ENCODE measurements at places on chromosomes 5 and 9.

- DNase-seq = no peak
Observed at GRCh38 chr9:33430942-33431341, 16.5 kb downstream of the AQP3 start.

GRCh38 chr5:108661024-108661423 lies 86.7 kb upstream of the FER start:
- DNase-seq = no peak

DNA sequence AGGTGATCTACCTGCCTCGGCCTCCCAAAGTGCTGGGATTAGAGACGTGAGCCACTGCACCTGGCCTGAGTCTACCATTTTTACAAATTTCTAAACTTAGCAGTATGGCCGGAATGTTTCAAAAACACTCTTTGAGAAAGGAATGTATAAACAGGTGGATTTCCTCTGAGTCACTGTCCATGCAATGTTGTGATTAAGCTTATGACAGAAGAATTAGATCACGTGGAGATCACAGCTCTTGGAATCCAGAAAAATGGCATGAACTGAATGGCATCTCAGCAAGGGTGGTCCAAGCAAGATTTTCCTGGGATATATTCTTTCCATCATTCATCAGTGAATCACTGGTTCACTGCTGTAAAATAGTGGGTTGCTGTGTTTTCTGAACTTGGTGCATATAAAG lies 865.0 kb downstream of the PTPRD start:
- no peak for DNase-seq

DNA sequence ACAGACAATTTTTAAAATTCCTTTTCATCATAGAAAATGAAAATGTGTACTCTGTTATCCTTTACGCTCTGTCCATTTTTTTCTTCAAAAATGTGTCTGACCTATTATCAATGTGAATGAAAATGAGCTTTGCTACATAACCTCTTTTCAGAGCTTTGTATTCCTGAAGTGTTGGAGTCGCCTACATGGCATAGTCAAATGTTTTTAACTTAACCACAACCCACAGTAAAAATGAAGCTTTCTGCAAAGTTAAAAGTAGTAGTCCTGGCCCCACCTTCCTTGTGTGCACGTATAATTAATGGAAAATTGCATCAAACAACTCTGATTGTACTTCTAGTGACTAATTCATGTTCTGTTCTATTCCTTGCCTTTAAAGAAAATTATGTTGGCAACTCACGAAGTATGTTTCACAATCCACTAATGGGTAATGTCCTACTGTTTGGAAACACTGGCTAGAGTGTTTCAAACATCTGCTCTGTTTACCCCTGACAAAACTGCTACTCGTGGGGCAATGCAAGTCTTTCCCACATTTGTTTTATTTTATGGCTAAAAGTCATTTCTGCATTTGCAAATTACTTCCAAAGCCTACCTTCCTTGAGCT lies 18.6 kb upstream of the PSAT1 start:
- no peak for DNase-seq
